Islet precursor cell (in vitro differentiated cells): ENCODE measurements at places on chromosomes 7 and 10.

GRCh38 chr10:80909254-80909653 is 371.6 kb downstream of the SH2D4B start:
- DNase-seq, result no peak

DNA sequence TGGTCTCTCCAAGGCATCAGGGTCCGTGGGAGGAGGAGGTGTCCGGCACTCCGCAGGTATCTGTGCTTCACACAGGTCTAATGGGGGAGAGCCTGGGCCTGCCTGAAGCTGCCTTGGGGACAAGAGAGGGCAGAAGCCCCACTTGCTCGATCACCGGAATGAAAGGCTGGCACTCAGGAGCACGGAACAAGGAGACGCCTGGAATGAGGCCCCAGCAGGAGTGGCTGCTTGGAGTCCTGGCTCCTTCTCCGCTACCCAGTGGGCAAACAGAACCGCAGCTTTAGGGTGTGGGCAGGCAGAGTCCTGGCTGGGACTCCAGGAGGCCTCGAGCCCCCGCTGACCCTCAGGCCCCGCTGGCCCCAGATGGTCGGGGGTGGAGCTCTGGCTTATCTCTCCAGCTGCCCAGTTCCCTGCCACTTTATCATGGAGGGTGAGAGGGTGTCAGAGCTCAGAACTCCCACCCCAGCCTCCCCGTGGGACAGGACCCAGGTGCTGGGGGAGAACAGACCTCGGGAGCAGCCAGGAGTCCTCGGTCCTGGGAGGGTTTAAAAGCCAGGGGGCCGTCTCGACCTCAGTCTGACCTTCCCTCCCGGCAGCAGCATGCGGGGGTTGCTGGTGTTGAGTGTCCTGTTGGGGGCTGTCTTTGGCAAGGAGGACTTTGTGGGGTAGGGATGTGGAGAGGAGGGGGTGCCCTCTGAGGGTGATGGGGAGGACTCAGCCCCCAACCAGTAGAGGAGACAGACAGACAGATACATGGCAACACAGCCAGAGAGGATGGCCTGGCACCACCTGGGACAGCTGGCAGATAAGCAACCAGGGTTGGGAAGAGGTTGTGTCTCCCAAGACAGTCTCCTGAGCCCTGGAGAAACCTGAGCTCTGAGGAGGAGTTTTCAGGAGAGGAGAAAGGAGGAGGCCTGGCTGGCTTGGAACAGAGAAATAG is at the start of gene CPA1:
CPA1 (plus strand) TSS at position 574 of the 940 bp plus-strand sequence; CDS start at position 601, 27 bp downstream.
- peak; percentile 52 for DNase-seq

GRCh38 chr7:1931256-1931950 is 261.3 kb downstream of the ELFN1 start:
- no peak for DNase-seq

DNA sequence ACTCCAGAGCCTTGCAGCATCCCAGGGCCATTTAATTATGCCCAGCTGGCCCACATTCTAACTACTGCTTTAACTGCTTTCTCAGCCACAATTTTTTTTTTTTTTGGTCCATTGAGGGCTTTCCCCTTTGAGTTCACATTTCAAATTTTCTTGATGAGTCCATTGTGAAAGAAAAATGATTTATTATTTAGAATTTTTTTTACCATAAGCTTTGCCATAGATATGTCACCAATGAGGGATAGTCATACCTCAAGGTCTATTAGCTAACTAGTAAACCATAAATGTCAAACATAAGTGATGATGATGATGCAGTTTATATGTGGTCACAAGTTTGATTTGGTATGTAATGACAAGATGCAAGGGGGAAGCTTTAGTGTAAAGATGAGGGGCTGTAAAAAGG is 282.9 kb downstream of the BICC1 start:
- no peak for DNase-seq

GRCh38 chr7:16399916-16400892 is 21.1 kb downstream of the CRPPA start:
- no peak for DNase-seq

GRCh38 chr7:133828906-133829305 is 298.2 kb upstream of the LRGUK start:
- no peak for DNase-seq

DNA sequence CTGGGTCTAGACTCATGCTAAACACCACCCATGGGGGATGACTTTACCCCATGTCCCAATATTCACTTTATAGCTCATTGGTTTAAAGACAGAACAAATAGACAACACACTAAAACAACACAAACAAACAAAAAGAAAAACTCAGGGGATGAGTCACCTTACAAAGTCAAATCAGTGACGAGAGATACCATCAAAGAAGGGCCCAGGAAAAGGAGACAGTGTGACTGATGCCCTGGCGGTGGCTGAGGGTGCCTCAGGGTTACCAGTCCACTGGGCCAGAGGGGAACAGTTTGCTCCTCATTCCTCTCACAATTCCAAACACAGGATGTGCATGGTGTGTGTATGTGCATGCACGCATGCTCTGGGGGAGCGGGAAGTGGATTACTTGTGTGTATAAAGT is 171.3 kb upstream of the PRKCQ start:
- DNase-seq, result peak; percentile 59

- DNase-seq, result peak; percentile 62
Observed at GRCh38 chr7:26321435-26321834, 29.8 kb downstream of the SNX10 start.

- DNase-seq, result no peak
Observed at GRCh38 chr7:138649506-138649905, 51.7 kb downstream of the SVOPL start.

GRCh38 chr7:105088456-105088855 is 74.5 kb downstream of the KMT2E start:
- no peak for DNase-seq

GRCh38 chr7:155856656-155857055 is 44.4 kb upstream of the SHH start:
- peak; percentile 36 for DNase-seq

- DNase-seq, result peak; percentile 55
Observed at GRCh38 chr7:44541028-44541869, at the start of gene NPC1L1. NPC1L1 (minus strand) TSS chr7:44541330; CDS start chr7:44541259, 71 bp downstream.

DNA sequence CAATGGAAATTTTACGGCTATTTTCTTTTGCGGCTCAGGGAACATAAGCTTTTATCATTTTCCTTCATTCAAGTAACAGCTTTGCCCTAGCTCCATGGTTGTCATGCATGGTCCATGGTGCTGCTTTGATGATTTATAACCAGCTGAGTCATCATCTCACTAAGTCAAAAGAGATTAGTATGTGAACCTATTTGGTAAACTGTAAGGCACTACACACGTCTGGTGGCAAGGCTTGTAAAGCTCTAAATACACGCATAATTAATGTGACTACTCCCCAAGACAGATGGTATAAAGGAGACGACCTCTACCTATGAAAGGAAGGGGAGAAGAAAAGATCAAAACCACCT is 340.2 kb downstream of the KCNMA1 start:
- DNase-seq, result no peak

DNA sequence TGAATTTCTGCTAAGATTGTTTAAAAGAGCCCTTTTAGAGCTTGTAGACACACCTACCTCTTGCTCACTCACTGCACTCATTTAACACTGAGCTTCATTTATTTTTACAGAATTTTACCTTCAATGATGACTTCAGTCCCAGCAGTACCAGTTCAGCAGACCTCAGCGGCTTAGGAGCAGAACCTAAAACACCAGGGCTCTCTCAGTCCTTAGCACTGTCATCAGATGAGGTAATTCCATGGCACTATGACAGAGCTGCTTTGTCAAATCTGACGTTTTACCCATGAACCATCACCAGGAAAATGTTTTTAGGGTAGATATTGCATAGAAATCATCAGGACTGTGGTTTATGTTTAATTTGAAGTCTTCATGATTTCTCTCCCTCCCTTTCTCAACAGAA is 38.2 kb downstream of the PON1 start:
- DNase-seq, result no peak

DNA sequence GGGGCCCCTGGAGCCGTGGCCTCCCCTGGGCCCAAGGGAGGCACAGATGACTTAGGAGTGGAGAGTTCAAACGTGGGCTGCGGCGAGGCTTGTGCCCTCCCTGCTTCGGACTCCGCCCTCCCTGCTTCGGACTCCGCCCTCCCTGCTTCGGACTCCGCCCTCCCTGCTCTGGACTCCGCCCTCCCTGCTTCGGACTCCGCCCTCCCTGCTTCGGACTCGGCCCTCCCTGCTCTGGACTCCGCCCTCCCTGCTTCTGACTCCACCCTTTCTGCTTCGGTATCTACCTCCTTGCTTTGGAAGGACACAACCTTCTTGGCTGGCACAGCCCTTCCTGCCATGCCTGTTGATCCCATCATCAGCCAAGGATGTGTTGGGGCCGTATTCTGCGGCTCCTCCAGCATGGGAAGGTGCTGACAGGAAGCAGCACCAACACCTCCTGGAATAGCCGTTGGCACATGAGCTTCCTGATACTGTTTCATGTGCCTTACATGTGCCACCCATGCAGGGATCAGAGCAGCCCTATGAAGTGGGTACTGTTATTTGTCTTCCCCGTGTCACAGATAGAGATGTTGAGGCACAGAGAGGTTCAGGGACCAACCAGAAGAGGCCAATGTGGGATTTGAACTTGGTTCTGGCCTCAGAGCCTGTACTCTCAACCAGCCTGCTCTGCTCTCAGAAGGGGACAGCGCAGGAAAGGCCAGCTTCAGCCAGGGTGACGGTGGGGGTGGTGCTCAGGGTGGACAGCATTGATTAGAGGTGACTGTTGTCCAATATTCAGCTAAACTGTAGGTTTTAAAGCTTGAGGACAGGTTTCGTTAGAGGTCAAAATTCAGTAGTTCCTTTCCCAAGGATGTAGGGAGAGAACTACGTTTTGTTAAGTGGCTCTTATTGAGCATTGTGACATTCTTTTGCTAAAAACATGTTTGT is 114.5 kb downstream of the NKX6-2 start:
- DNase-seq, result peak; percentile 23

DNA sequence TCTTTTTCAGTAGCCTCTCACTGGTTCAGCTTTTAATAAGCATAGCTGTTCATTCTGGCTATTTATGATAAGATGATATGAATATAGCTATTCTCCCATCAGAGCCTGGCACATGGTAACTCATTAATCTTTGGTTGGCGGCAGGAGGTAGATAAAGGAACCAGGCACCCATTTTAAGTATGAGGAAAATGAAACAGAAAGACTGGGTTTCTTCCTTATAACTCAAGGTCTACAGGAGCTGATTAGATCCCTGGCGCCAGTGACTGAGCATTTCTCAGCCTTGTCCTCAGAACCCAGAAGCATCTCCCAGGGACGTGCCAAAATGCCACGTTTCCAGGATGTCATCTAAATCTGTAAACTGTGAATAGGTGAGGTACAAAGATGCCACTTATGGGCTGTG is 141.9 kb downstream of the TCF7L2 start:
- DNase-seq, result no peak

DNA sequence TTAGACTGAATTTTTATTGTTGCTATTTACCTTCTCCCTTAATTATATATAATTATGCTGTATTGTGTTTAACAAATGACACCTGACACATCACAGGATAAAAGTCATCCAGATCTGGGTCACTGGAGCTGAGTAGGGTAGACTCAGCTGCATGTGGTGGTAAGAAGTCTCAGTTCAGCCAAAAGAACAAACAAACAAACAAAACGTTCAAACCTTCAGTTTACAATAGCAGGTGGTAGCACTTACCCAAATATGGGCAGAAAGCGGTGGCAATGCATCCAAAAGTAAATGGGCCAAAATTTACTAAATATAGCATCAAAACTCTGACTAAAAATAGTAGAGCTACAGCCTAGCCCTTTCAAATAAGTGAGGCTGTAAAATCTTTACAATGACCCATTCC is 42.2 kb downstream of the ZWINT start:
- DNase-seq, result no peak

DNA sequence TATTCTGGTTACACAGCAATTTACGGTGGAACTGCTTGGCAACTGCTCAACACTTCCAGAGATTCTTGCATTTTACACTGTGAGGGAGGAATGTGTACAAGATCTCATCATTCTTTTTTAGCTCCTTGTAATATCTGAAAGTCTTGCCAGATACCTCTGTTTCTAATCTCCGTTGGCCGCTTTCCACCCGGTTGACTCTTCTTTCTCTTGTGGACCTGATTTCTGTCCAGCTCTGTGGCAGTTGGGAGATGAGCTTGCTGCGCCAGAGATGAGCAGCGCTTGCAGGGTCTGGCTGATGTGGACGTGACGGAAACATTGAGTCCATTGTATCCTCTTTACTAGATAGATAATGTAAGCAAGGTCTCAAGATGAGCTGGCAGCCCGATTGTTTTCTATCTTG is 27.6 kb downstream of the SPAG6 start:
- DNase-seq, result no peak

GRCh38 chr10:88165849-88166271 is 302.4 kb downstream of the PTEN start:
- no peak for DNase-seq

GRCh38 chr10:71999360-72000072 is 35.3 kb downstream of the CHST3 start:
- peak; percentile 72 for DNase-seq

- DNase-seq, result peak; percentile 59
Observed at GRCh38 chr7:34158368-34159153, 253.2 kb downstream of the BMPER start.

GRCh38 chr7:158411232-158411950 is 176.2 kb downstream of the PTPRN2 start:
- no peak for DNase-seq

DNA sequence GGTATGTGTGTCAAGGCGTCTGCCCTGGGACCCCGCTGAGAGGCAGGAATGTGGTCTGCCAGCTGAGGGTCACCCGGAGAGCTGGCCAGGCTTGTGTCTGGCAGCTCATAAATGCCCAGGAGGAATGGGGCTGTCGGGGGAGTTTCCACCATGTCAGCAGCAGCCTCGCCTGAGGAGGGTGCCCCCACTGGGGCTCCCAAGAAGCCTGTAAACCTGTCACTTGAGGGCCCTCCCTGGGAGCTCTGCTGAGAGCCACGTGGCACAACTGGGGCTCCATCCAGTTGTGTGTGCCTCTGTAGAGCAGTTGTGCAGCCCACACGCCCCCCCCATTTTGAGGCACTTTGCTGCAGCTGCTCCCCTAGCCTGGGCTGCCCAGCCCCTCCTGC is 70.6 kb downstream of the NEURL1 start:
- no peak for DNase-seq

DNA sequence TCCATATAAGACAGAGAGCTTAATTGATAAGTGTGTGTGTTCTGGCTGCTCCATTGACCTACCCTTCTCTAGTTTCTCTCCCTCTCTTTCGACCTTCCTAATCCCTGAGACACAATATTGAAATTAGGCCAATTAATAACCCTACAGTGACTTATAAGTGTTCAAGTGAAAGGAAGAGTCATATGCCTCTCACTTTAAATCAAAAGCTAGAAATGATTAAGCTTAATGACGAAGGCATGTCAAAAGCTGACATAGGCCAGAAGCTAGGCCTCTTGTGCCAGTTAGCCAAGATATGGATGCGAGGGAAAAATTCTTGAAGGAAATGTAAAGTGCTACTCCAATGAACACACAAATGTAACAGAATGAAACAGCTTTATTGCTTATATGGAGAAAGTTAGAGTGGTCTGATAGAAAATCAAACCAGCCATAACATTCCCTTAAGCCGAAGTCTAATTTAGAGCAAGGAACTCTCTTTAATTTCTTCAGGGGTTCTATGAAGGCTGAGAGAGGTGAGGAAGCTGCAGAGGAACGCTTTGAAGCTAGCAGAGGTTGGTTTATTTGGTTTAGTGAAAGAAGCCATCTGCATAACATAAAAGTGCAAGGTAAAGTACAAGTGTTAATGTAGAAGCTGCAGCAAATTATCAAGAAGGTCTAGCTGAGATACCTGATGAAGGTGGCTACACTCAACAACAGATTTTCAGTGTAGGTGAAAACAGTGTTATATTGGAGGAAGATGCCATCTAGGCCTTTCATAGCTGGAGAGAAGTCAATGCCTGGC is 53.8 kb downstream of the ST7 start:
- DNase-seq, result no peak

GRCh38 chr7:117123311-117123926 is 170.1 kb downstream of the ST7 start:
- no peak for DNase-seq

- no peak for DNase-seq
Observed at GRCh38 chr10:43772171-43772570, 123.5 kb upstream of the ZNF32 start.
